Activated CD4-positive, alpha-beta T cell treated with anti-CD3 and anti-CD28 coated beads for 24 hours (primary cell): ENCODE measurements at places on chromosomes 5 and 9.

DNA sequence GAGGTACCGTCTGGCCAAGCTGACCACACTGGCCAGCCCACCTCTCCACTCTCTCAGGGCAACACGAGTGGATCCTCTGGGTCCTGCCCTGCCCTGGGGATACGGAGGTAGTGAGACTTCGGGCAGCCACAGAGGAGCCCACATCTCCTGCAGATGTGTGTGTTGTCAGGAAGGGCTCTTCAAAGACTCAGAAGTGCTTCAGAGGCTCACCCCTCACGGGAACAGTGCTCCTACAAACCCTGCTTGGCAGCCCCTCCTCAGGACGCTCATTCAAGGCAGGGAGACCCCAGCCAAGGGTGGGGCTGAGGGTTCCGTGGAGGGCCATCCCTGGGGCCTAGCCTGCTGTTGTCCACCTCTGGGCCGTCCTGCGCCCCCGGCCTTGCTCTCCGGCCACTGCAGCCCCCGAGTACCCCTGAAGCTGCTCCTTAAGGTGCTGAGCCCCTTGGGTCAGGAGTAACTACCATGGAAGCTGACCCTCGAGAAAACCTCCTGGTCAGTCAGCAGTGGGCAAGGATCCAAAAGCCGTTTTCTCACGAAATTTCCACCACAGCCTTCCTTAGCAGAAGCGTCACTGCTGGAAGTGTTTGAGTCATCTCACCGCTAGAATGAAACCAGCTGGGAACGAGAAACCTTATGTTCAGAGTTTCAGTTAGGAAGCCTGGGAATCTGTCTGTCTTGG is 23.2 kb upstream of the LRRC14B start:
- DNase-seq, result no peak

GRCh38 chr5:122515709-122516431 is 203.8 kb downstream of the SNCAIP start:
- DNase-seq, result no peak

DNA sequence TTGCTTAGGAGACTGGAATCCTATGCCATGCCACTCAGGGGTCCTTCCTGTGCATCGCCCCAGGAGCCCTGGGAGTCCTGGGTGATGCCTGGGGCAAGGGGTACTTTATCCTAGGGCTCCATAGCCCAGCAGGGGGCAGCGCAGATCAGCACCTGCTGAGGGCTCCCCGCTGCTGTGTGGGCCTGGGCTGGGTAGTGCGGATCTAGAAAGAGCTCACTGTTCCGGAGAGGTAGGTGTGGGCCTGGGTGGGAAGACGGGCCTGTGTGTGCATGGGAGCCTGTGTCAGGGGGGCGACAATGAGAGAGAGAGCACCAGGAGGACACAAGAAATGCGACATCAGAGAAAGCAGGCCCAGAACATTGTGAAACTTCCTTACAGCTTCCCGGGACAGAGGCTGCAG is 11.4 kb upstream of the DAB2IP start:
- peak; percentile 19 for DNase-seq

GRCh38 chr5:134582281-134582680 is 50.3 kb downstream of the SAR1B start:
- no peak for DNase-seq

GRCh38 chr9:2134391-2134790 is 119.2 kb downstream of the SMARCA2 start:
- DNase-seq, result no peak

DNA sequence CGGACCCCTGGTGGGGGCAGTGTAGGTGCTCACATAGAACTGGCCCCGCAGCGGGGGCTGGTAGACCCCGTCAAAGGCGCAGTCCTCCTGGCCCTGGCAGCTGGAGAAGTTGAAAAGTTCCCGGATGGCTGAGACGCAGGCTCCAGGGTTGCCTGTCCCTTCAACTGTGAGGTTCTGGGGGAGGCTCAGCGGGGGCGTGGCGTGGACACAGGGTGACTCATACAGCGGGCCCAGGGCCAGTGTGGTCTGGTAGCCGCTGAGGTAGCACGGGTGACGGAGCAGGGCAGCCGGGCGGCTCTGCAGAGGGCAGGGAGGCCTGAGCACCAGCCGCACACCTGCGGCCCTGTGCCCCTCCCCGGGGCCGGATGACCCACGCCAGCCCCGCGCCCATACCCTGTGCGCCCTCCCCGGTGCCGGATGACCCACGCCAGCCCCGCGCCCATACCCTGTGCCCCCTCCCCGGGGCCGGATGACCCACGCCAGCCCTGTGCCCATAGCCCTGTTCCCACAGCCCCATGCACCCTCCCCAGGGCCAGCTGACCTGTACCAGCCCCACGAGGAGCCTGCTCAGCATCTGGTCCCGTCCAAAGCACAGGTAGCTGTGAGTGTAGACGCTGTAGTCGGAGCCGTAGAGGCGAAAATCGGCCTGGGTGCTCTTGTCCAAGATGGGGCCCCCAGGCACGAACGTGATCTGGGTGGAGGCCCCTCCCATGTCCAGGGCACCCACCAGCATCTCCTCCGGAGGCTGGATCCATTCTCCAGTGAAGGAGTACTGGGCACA is 5.0 kb downstream of the ENTPD8 start:
- no peak for DNase-seq

GRCh38 chr9:22052376-22052945 is 43.4 kb upstream of the CDKN2B start:
- no peak for DNase-seq

GRCh38 chr9:21395778-21396717 is 10.8 kb upstream of the IFNA2 start:
- peak; percentile 31 for DNase-seq

DNA sequence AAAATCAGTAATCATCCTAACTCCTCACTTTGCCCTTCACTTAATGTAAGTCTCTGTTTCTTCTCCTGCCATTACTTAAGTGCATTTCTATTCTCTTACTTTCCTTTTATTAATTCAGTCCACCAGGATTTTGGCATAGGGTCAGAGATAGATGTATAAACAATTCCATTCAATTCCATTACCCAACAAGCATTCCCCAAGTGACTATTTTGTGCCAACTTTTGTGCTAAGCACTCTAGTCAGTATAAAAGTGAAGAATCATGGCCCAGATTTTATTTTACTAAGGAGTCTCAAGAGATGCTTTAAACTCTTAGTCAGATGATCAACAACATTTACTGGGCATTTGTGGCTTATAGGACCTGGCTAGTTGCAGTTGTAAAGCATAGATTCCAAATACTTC is 159.3 kb downstream of the DMAC1 start:
- no peak for DNase-seq
